ENCODE measurements at places on chromosomes 1 and 21. TPM values are rescaled to one million over a fixed set of nuclear protein-coding genes. Genes with fewer than 3 reads are reported as not detected.

The ADCY10 gene
- total RNA-seq = 0.37 TPM

The CTSE gene
- 0.26 TPM for total RNA-seq

The MTMR11 gene
- total RNA-seq = 20.9 TPM

The SEMA6C gene
- total RNA-seq = 10.4 TPM

The NHLH1 gene
- not detected for total RNA-seq

The OR2AK2 gene
- total RNA-seq = not detected

The AGPAT3 gene
- 19.5 TPM for total RNA-seq

GRCh38 chr21:18468790-18469189 lies 65.2 kb upstream of the TMPRSS15 start:
- DNase-seq = no peak

DNA sequence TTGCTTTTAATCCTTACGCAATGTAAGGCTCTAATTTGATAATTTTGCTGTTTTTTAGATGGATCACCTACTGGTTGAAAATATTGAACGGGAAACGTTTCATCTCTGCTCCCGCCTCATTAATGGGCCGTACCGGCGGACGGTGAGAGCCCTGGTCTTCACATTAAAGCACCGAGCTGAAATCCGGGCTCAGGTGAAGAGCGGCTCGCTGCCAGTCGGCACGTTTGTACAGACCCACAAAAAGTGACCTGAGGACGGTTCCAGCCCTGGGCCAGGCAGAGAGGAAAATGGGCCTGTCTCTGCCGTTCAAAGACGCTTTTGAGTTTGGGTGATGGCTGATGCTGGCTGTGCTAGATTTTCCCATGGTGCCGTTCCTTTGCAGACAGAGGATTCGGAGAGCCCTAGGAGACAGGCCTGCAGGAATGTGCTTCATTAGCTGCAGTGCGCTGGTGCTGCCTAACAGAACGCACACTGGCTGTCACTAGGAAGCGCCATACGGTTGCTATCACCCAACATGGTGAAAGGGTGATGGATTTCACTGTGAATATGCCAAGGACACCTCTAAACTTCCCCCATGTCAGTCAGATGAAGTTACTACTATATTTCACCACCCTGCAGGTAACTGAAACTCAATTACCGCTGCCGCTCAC lies 42.9 kb downstream of the TCEANC2 start:
- DNase-seq = no peak

- DNase-seq = no peak
These were observed at the start of gene FCER1G for GRCh38 chr1:161215076-161215475. Gene FCER1G (plus strand): TSS chr1:161215295. CDS start chr1:161215322, 27 bp downstream.

- no peak for DNase-seq
These were observed 543 bp downstream of the TMEM9 start for GRCh38 chr1:201153474-201154388.

- DNase-seq = no peak
These were observed 73.3 kb upstream of the FMO3 start for GRCh38 chr1:171017426-171017825.

DNA sequence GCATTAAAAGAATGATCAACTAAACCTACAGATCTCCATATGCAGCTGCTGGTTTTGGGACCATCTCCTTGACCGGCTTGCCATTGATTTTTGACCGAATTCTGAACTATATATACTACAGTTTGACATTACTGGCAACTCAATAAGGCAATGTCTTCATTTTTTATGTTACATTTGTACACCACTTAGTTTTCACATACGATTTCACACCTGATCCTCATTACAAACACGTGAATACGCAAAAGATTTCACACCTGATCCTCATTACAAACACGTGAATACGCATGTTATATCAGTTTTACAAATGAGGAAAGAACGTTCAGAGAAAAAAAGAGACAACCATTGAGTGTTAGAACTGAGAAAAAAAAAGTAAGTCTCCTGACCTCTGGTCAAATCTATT lies 1.1 kb downstream of the SASS6 start:
- DNase-seq = no peak

DNA sequence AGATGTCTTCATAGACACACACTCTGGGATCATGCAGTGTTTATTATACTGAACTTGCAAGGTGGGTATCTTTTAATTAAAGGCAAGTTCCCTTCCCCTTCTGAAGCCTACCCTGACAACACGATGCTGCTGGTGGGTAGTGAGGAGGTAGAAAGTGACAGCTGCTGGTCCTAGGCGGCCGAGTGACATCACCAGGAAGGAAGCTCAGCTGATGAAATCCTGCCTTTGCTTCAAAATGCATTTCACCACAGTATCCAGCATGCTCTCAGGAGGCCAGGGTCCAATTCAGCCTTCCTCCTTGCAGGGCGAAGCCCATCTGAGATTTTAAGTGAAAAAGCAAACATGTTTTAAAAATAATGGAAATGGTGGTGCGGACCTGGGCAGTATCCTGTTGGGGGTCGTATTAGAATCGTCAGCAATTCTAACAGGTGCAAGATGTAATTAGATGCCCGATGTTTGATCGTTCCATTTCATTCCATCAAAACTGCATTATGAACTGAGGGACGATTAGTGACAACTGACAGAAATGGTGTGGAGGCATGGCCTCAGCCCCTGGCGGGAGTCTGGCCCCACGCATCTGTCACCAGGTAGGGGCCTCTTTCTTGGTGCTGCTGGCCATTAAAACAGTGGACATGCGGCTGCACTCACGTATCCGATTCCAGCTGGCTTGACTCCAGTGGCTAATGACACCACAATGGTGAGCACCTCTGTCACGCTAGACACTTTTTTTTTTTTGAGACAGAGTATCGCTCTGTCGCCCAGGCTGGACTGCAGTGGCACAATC lies 324.8 kb upstream of the C1orf174 start:
- no peak for DNase-seq

GRCh38 chr1:113396585-113396984 lies 6.3 kb downstream of the MAGI3 start:
- DNase-seq = no peak

DNA sequence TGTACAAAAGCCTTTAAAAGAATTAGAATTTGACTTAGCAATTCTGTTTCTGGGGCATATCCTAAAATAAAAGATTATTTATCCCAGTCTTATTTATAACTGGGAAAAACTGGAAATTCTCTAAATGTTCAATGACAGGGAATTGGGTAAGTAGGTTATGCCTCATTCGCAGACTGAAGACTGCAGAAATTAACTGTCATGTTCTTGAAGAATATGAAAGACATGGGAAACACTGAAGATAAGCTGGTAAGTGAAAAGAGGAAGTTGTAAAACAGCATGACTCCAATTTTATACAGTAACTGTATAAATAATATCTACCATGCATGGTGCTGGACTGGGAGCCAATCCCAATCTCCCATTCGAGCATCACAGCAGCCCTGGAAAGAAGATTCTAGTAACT lies 50.6 kb upstream of the SLC2A1 start:
- DNase-seq = no peak

GRCh38 chr1:14915356-14916054 lies 238.0 kb upstream of the TMEM51 start:
- no peak for DNase-seq

DNA sequence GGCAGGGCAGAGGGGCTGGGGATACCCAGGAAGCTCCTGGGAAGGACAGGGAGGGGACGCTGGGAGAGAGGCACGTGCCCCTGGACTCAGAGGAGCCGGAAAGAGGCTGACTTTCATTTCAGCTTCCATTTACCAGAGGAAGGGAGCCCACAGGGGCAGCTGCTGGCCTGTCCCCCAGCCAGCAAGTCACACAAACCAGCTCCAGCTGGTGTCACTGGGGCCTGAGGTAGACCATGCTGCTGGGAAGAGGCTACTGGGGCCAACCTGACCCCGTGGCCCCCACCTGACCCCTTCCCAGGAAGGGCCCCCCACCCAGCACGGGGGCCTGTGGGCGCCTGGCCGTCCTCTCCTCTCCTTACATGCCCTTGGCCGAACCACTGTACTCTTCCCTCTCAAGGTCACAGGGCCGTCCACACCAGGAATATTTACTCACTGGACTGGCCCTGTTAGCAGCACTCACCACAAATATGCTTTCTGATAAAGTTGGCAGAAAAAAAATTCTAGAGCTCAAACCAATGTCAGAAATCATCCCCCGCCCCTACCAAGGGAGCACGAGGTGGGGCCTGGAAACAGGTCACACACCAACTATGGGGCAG lies 110.5 kb downstream of the CASZ1 start:
- no peak for DNase-seq

DNA sequence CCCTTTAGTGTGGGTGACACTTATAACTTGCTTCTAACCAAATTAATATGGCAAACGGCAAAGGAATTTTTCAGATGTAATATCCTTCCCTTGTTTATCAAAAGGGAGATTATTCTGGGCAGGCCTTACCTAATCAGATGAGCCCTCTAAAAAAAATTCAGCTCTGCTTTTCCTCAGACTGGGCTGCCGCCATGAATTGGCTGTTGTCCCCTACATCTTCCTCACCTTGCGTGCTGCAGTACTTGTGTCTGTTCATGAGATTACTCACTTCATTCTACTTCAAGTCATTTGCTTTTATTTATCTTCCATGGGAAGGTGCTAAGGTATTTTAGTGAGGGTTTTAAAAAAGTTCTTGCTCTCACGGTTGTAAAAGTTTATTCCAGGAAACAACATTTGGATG lies 705.5 kb downstream of the KCNT2 start:
- DNase-seq = no peak

DNA sequence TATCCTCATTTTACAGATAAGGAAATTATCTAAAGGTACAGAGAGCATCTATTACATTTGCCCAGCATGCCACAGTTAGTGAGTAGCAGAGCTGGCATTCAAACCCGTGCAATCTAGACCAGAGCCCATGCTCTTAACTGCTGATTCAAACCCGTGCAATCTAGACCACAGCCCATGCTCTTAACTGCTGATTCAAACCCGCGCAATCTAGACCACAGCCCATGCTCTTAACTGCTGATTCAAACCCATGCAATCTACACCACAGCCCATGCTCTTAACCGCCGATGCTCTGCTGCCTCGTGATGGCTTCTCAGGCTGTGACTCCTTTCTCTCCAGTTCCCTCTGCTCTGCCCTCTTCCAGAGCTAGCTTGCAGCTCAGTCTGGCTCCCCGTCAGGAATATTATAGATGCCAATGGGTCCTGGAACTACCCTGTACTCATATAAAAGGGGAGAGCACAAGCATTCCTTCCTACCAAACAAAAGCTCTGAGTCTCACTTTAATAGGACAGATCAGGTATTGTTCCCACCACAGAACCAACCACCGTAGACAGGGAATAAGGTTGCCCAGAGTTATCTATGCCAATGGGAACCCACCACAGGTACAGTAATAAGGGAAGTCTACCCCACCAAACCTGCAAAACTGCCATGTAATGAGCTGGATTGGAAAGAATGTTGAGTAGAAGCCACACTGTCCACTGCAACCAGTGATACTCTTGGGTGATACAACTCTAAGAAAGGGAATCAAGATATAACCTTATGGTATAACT lies 78.4 kb downstream of the SMYD3 start:
- no peak for DNase-seq

Measured in urinary bladder (tissue), 4 donors.